ENCODE measurements at places on chromosomes 11 and 22. TPM values are rescaled to one million over a fixed set of nuclear protein-coding genes. Genes with fewer than 3 reads are reported as not detected.

GRCh38 chr11:119400860-119401259 is 19.4 kb upstream of the USP2 start:
- DNase-seq: no peak

- no peak for DNase-seq
These were observed 31.9 kb upstream of the TTLL12 start for GRCh38 chr22:43218786-43219185.

DNA sequence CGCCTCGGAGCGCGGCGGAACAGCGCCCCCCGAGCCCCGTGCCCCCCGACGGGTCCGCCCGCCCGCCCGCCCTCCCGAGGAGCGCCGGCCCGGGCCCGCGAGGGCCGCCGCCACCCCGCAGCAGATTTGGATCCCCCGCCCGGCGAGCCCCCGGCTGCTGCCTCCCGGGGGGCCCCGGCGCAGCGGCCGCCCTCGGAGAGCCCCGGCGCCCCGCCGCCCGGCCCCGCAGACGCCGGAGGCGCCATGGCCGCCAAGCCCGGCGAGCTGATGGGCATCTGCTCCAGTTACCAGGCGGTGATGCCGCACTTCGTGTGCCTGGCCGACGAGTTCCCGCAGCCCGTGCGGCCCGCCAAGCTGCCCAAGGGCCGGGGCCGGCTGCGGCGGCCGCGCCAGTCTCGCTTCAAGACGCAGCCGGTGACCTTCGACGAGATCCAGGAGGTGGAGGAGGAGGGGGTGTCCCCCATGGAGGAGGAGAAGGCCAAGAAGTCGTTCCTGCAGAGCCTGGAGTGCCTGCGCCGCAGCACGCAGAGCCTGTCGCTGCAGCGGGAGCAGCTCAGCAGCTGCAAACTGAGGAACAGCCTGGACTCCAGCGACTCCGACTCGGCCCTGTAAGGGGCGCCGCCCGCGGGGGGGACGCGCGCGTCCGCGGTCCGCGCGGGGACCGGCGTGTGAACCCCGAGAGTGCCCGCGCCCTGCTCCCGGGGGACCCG is 380 bp downstream of the C11orf96 start:
- DNase-seq: peak; percentile 76

- DNase-seq: no peak
These were observed 25.0 kb upstream of the OAF start for GRCh38 chr11:120185706-120186455.

DNA sequence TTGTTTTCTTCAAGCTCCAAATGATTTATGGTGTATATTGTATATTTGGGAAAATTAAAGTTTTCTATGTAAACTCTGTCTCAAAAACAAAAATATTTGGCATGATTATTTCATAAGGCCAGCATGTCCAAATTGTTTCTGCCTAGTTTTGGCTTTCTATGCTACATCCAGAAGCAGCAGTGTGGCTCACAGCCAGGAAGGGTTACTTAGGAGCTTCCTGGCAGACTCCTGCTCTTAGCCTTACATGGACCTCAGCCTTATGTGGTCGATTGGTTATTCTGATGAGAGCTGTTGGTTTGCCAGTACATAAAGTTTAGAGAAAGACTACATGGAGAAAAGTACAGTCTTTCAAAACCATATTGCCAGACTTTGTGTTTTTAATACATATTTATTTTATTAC is 297.7 kb upstream of the FAT3 start:
- DNase-seq: no peak

DNA sequence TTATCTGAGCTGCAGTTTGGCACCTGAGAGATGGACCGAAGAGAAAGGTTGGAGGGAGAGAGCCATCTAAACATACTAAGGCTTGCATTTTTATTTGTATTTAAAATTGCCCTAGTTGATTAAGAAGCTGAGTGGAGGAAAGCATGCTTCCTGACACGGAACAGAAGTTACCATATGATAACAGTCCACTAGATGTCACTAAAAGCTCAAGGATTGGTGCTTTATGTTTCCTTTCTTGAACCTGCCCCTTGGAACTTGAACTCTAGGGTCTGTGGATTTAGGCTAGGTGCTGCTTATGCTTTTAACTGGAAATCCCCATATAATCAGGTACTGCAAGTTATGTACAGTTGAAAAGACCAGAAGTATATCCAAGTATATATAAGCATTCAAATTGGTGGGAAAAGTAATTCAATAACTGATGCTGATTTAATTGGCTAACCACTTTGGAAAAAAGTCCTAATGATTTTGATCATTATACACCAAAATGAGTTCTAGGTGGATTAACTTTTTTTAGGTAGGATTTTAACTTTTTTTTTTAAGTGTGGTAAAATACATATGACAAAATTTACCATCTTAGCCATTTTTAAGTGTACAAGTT is 9.5 kb downstream of the RBMXL2 start:
- DNase-seq: peak; percentile 49

DNA sequence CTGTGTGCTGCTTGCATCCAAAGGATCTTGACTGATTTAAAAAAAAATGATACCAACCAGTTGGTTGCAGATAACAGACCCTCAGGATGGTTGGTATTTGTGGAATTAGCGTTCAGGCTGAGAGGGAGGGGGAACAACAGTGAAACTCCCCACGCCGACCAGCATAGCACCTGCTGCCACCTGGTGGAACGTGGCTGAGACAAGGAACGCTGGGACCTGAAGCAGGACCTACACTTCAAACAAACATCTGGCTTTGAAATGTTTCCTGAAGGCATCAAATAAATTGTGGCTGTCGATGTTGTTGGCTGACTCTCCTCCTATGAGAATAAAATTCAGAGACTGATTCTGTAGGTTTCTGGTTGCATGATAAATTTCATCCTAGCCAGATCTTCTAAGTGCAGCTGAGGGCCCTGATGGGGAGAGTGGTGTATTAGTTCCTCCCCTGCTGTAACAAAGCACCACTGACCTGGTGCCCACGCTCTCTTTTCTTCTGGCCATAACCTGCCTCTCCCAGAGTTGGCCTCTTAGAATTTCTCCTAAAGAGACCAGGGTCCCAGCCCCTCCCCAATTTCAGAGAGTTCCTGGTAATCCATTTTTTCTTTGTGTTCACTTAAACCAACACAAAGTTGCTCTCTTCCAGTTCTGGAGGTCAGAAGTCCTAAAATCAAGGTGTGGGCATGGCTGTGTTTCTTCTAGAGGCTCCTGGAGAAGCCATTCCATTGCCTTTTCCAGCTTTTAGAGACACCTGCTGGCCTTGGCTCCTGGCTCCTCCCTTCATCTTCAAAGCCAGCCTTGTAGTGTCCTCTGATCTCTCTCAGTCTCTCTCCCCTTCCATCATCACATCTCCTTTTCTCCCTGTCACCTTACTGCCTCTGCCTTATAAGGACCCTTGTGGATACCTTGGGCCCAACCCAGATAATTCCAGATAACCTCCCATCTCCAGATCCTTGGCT is 17.3 kb downstream of the APOL2 start:
- DNase-seq: peak; percentile 49

DNA sequence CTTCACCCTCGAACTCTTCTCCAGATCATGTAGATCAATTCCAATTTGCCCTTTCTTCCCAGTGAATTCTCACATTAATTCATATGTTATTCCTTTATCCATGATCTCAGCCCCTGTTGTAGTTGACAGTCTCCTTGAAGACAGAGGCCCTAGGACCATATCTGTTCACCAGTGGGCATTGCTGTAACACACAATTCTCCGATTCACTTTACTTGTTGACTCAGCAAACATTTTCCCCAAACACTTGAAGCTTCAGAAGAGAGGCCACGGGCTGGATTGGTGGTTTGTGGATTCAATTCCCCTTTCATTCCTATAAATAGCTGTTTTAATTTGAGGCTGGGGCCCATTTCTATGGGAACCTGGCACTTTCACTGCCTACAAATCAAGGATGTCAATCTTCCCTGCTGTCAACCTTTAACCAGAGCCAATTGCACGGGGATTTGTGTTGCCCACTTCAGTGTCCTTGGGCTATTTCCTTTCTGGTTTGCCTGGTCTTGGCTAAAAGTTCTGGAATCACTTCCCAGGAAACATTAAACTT is 393.0 kb upstream of the KIRREL3 start:
- DNase-seq: no peak

- peak; percentile 60 for DNase-seq
These were observed 13.7 kb downstream of the GDPD4 start for GRCh38 chr11:77287615-77288273.

DNA sequence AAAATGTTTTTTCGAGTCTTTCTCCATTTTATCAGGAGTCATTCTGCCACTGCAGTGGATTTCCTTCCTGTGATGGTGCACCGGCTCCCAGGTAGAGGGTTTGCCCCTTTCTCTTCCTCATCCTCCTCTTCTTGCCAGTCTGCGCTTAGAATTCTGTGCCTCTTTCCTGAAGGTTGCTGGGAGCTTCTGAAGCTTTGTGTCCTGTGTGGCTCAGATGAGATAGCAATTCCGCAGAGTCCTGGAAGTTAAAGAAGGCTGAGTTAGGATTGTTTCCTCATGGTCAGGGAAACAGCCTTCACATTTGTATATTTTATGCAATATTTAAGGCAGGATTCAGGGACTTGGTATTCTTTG is 264 bp downstream of the BCO2 start:
- DNase-seq: no peak

DNA sequence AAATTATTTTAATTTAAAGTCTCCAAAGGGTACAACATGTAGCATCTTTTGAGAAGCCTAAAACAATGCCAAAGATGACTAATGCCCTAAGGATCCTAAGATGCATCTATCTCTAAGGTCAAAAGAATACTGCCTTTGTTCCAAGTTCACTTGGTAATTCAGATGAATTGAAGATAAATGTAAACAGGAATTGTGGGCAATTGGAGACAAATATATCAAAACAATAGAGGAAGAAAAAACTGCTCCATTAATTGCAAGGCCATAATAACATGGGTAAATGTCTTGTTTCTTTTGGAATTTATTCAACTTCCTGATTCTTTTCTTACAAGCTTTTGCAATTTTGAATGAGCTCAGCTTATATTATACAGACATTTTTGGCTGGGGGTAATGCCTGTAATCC is 338.6 kb downstream of the TTC28 start:
- DNase-seq: peak; percentile 70

- DNase-seq: no peak
These were observed 10.4 kb upstream of the GLYAT start for GRCh38 chr11:58742140-58742539.

DNA sequence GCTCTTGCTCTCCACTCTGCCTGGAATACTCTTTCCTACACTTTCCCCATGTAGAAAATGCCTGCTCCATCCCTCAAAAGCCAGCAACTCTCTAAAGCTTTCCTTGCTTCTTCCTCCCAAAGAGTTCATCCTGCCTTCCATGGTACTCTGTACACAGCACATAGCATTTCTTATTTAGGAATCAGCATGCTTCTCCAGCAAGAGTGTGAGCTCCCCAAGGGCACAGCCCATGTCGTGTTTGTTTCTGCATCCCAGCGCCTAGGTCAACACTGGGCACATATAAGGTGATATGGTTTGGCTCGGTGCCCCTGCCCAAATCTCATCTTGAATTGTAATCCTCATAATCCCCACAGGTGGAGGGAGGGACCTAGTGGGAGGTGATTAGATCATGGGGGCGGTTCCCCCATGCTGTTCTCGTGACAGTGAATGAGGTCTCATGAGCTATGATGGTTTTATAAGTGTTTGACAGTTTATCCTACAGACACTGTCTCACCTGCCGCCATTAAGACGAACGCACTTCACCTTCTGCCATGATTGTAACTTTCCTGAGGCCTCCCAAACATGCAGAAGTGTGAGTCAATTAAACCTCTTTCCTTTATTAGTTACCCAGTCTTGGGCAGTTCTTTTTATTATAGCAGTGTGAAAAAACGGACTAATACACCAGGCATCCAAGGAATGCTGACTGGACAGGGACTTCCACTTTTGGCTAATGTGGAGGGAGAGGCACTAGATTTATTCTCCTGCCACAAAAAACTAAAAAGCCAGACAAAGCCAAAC is 8.2 kb downstream of the VPS37C start:
- no peak for DNase-seq

Gene KCNK7
- 2.3 TPM for total RNA-seq

Gene PANX3
- not detected for total RNA-seq

Gene TPST2
- total RNA-seq: 10.9 TPM

Gene KRTAP5-10
- total RNA-seq: not detected

Gene B3GAT1
- total RNA-seq: 3.7 TPM

Gene TSSK2
- not detected for total RNA-seq

Data from A673 (cell line).